ENCODE measurements at places on chromosomes 2 and 18.
A peak's percentile ranks its signal among the peaks of the same experiment; 100 is the strongest.

GRCh38 chr2:240135706-240136012 lies 446 bp downstream of the COPS9 start:
- DNase-seq = peak; percentile 55

GRCh38 chr2:43317194-43317593 lies 90.8 kb upstream of the ZFP36L2 start:
- DNase-seq = no peak

- DNase-seq = peak; percentile 82
Measured at GRCh38 chr2:100924520-100925451, 77.3 kb upstream of the RPL31 start.

DNA sequence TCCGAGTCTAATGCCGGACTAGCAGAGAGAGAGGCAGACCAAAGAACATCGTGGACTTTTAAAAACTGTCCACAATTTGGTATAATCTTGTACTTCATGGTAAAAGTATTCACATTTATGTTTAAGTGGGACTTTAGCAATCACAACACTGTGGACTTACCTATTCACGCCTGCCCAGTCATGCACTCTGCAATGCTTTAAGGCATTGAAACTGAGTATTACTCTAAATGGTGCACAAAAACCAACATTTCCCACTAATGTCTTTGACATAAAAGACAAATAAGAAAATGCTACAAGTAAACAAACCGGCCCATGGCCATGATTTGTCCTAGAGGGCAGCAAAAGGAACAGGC lies 91.3 kb downstream of the ACVR1 start:
- no peak for DNase-seq

GRCh38 chr2:1498176-1498575 lies 84.9 kb downstream of the TPO start:
- DNase-seq = no peak

- DNase-seq = no peak
Measured at GRCh38 chr18:3455907-3456685, 6.1 kb downstream of the TGIF1 start.

DNA sequence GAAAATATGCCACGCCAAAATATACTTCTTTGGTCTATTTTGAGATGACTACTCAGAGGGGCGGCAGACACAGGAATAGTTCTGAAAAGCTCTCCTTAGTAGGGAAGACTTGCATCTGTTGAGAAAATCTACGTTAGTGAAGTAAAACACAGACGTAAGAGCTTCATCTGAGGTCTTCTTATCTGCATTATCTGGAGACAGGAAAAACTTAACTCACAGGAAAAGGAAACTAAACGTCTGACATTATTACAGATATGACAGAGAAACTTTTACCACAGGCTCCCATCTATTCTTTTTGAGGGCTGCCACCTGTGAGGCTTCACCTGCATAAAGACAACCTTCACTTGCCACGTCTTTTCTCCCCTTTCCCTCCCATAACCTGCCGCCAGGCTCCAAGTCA lies 1295.7 kb downstream of the LRP1B start:
- DNase-seq = no peak

Data from hepatic stellate cell (primary cell).